ENCODE measurements at places on chromosomes 5 and 9.

DNA sequence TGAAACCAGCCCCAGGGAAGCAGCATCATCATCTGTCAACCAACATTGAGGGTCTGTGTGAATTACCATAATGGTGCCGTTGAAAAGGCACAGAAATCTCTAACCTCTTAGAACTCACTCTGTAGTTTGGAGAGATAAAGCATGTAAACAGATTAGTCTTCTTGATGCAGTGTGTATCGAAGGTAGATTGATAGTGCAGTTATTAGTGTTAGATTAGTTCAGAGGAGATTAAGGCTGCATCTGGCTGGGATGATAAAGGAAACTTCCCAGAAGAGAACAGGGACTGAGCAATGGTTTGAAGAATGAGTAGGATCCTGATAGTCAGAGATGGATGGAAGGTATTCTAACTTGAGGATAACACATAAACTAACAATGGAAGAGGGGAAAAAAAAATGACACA is 651.5 kb downstream of the TLE1 start:
- no peak for DNase-seq

GRCh38 chr5:171801839-171802238 is 16.2 kb downstream of the SMIM23 start:
- DNase-seq, result no peak

GRCh38 chr9:117555964-117556629 is 141.2 kb upstream of the ASTN2 start:
- DNase-seq, result peak; percentile 35

- DNase-seq, result no peak
These were observed 36.7 kb downstream of the HRH2 start for GRCh38 chr5:175694371-175695160.

- no peak for DNase-seq
These were observed 44.1 kb downstream of the KCNV2 start for GRCh38 chr9:2761424-2761823.

GRCh38 chr5:72541501-72542225 is 34.5 kb upstream of the ZNF366 start:
- no peak for DNase-seq

- DNase-seq, result no peak
These were observed 39.5 kb downstream of the TENT4A start for GRCh38 chr5:6752782-6753181.

- no peak for DNase-seq
These were observed 1123.7 kb upstream of the C9orf72 start for GRCh38 chr9:28696960-28697359.

GRCh38 chr5:16061163-16061562 is 118.4 kb downstream of the MARCHF11 start:
- DNase-seq, result no peak

- no peak for DNase-seq
These were observed 74.7 kb downstream of the WWC1 start for GRCh38 chr5:168366116-168366515.

- no peak for DNase-seq
These were observed 1.4 kb downstream of the STING1 start for GRCh38 chr5:139481122-139481533.

GRCh38 chr5:171776770-171777759 is 8.6 kb upstream of the SMIM23 start:
- DNase-seq, result no peak

DNA sequence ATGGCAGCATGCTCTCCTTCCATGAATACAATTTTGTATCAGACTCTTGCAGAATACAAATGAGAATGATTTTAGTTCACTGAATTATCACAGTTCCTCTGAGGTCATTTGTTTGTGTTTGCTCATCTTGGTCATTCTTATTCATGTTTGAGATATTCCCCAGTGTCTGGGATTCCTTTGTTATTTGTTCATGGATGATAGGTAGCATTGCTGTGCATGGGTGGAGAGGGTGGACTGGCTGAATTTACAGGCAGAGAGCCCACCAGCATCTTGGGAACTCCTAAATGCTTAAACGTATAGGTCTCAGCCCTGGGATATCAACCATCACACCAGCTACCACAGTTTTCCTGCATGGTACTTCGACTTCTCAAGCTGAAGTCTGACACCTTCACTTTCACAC is 459.8 kb downstream of the CCDC171 start:
- DNase-seq, result no peak

DNA sequence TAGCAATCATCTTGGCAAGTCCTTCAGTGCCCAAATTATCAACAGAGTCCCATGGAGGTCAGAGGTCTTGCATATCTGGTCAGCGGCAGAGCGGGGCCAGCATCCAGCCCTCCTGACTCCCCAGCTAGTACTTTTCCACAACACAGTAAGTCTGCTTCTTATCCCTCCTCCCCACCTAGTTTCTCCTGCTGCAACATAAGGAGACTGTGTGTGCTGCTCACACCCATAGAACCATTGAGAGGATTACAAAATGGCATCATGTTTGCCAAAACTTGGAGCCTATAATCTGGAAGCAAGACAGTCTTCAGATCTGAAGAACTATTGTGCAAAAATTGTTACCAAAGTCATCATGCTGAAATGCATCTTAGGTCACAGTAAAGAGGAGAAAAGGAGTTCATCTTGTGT is 125.8 kb upstream of the ZNF366 start:
- DNase-seq, result no peak

DNA sequence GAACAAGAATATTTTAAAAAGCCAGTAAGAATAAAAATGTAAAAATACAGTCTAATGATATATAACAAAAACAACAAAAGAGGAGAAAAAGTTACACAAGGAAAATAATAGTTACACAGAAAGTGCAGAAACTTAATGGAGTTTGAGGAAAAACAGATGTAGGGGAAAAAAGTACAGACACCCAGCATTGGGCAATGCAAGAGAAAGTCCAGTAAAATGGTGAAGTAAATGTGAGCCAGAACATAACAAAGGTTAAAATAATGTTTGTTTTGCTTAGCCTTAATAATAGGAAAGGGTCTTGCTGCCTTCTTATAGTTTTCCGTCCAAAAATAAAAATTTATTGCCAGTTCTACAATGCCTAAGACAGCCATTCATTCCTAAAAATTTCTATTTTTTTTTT is 364.2 kb downstream of the NNT start:
- no peak for DNase-seq

- DNase-seq, result no peak
These were observed 178.7 kb upstream of the NR3C1 start for GRCh38 chr5:143582176-143582575.

GRCh38 chr9:86354818-86355309 is 654 bp upstream of the TUT7 start:
- no peak for DNase-seq

Measured in germinal center (tissue), 1 donor.